Trophoblast cell (in vitro differentiated cells and primary cell): ENCODE measurements at places on chromosomes 6 and 20.

DNA sequence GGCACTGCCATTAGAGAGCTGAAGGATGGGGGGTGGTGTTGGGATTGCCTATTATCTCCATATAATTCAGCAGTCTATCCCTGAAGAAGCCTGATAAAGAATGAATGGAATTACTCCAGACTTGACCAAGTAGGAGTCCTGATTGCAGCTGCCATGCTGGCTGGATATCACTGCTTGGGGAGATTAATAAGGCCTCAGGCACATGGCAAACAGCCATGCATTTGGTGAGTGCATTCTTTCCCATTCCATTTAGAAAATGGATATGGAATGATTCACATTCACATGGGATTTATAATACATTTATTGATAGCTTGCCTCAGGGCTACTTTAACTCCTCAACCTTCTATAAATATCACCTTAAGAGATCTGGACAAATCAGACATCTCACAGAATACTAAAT is 49.6 kb upstream of the HLA-A start:
- no peak overlapping the region for H3K4me3 ChIP-seq
- peaks cover 2% of the 10 kb centered on the region for H3K4me1 ChIP-seq
- no peaks in the 10 kb centered on the region for H3K36me3 ChIP-seq
- DNase-seq: no peak
- no peak overlapping the region for H3K27ac ChIP-seq

DNA sequence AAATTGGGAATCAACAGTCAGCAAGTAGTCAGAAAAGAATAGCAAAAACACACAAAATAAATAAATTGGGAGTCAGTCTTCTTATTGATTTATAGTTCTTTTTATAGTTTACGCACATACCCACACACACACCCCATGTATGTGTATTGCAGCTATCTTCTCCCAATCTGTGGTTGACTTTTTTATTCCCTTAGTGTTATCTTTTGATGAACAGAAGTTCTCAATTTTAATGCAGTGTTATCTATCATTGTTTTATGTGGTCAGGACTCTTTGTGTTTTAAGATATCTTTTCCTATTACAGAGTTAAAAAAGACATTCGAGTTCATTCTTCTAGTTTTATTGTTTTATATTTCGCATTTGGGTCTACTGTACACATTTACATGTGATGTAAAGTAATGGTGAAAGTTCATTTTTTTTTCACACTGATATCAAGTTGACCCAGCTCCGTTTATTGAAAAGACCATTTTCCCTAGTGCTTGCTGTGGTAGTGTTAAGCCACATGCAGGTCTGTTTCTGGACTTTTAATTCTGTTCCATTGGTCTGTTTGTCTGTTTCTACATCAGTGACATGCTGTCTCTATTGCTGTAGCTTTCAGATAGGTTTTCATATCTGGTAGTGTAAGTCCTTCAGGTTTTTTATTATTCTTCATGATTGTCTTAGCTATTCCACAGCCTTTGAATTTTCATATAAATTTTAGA is 78.4 kb downstream of the ZFAND3 start:
- H3K36me3 ChIP-seq: no peaks in the 10 kb centered on the region
- no peaks in the 10 kb centered on the region for H3K27me3 ChIP-seq
- H3K4me1 ChIP-seq: no peaks in the 10 kb centered on the region
- no peak overlapping the region for H3K4me3 ChIP-seq

GRCh38 chr20:3580412-3580811 is 82.8 kb downstream of the GFRA4 start:
- DNase-seq: no peak
- H3K27ac ChIP-seq: no peak overlapping the region
- H3K4me1 ChIP-seq: no peaks in the 10 kb centered on the region
- H3K36me3 ChIP-seq: peaks cover 5% of the 10 kb centered on the region

- no peak overlapping the region for H3K27ac ChIP-seq
- H3K36me3 ChIP-seq: peaks cover 25% of the 10 kb centered on the region
- H3K4me1 ChIP-seq: no peaks in the 10 kb centered on the region
- no peaks in the 10 kb centered on the region for H3K27me3 ChIP-seq
- H3K4me3 ChIP-seq: no peak overlapping the region
These were observed 26.6 kb downstream of the ZNF133 start for GRCh38 chr20:18314786-18315406.

DNA sequence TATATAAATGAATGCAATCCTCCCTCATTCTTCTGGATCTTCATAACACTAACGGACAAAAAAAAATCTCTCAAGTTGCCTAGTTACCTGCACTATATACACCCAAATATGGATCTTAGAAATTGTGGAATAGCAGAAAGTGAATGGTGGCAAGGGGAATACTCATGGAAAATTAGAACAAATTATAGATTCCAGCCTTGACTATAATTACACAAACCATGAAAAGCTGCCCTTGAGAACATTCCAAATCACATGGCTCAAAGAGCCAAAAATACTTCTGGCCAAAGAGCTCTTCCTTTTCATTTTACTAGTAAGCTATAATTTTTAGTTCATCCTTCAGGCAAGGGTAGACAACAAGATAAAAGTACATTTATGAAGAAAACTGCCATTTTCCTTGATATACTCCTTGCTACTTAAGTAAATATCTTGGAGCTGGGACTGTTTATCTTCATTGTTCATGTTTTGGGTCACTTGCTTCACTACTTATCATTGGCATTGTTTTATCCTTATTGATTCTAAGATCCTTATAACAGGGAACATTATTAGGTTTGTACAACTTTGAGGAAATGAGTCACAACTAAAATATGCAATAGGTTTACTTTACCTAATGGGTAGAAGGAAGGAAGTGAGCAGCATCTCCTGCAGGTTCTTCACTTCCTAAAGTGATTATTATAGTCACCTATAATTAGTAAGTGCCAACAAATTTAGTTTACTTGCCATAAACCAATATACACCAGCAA is 6.4 kb upstream of the MTRES1 start:
- no peaks in the 10 kb centered on the region for H3K36me3 ChIP-seq
- no peak overlapping the region for H3K27ac ChIP-seq
- no peaks in the 10 kb centered on the region for H3K4me1 ChIP-seq
- no peaks in the 10 kb centered on the region for H3K27me3 ChIP-seq

GRCh38 chr6:157966589-157966977 is 15.1 kb upstream of the SYNJ2 start:
- peaks cover 4% of the 10 kb centered on the region for H3K4me1 ChIP-seq
- no peak for DNase-seq
- H3K27me3 ChIP-seq: no peaks in the 10 kb centered on the region
- no peaks in the 10 kb centered on the region for H3K36me3 ChIP-seq

- H3K36me3 ChIP-seq: peaks cover 2% of the 10 kb centered on the region
- no peak overlapping the region for H3K4me3 ChIP-seq
- H3K27me3 ChIP-seq: no peaks in the 10 kb centered on the region
- DNase-seq: no peak
- no peaks in the 10 kb centered on the region for H3K4me1 ChIP-seq
These were observed 83.6 kb downstream of the PLEKHG1 start for GRCh38 chr6:150683320-150683719.

DNA sequence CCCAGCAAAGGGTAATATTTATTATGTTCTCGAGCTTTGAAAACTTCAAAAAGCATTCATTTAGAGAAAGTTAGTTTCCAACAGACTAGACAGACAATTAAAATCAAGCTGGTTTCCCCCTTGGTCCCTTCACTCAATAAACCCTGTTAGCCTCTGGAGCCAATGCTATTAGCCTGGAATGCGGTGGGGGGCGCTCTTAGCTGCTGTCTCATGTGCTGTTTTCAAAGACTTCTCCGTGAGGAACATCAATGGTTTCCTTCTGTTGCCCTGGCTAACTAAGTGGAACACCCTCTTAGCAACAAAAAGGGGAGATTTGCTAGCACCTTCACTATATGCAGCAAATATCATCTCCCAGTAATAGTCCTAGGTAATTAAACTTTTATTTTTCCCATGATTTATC is 86.4 kb downstream of the LY86 start:
- H3K27ac ChIP-seq: no peak overlapping the region
- H3K4me3 ChIP-seq: no peak overlapping the region
- no peaks in the 10 kb centered on the region for H3K4me1 ChIP-seq
- H3K27me3 ChIP-seq: no peaks in the 10 kb centered on the region
- no peak for DNase-seq
